Suprapubic skin (tissue), 4 donors: ENCODE measurements at places on chromosomes 1 and 21. TPM values are rescaled to one million over a fixed set of nuclear protein-coding genes. Genes with fewer than 3 reads are reported as not detected.

TIAM1 gene
- total RNA-seq: 71.9 TPM

PDC gene
- total RNA-seq: not detected

ABCA4 gene
- 4.3 TPM for total RNA-seq

CLDN8 gene
- total RNA-seq: 35.9 TPM

IGSF3 gene
- total RNA-seq: 57.6 TPM

OR2L2 gene
- not detected for total RNA-seq

TFF1 gene
- total RNA-seq: not detected

DNA sequence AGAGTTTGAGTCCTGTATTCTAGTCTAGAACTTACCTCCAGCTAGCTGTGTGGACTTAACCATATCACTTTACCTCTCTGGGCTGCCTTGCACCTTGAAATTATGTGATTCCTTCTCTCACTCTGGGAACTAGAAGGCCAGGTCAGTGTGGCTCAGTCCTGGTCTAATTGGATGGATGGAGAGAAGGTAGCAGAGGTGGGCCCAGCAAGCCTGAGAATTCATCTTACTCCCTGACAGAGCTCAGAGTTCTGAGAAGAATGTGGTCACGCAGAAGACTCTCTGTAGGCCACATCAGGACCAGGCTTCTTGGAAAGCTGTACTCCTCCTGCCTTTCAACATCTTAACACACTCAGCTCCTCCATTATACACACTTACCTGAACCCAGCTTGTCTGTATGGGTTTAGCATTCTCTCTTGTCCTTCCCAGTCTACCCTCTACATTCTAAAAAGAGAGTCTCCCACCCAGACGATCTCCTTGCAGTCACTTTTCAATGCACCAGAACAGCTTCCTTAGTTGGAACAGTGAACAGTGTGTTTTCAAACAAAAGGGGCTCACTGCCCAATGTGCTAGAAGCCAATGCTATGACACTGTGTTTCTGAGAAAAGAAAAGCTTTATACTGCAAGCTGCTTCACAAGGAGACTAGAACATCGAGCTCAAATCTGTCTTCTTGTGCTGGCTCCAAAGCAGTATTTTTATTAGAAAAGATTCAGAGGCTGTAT lies 60.5 kb downstream of the CAPN9 start:
- no peak for DNase-seq

DNA sequence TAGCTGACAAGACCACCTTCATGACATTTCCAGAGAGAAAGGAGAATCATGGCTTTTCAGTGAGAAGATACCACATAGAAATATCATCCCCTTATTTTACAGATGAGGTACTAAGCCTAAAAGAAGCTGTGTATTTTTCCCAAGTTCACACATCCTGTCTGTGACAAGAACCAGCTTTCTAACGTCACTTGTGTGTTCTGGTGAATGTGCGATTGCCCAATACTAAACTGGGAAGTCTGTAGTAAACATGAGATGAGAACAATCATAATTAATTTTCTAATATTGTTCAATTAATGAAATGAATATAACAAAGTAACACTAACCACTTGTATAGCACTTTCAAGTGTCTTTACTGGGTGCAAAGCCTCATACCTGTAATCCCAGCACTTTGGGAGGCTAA lies 46.0 kb downstream of the PTGER3 start:
- DNase-seq: no peak

- no peak for DNase-seq
Observed at GRCh38 chr1:21610027-21610426, 59.1 kb downstream of the RAP1GAP start.

DNA sequence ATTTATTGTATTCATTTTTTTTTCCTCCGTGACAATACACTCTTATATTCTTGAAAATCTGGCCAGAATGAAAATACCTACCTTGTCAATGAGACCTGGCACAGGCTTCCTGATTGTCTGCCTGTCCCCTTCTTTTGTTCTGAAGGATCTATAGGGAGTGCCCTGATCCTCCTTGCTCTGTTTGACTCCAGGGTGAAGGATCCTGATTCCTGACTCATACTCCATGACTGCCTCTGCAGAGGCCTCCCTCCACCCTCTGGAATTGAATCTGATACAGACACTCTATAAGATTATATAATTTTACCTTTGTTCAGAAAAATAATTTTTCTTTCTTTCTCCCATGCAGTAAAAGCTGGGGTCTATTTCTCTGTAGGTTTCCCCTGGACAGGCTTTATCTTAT lies 116.2 kb downstream of the HMCN1 start:
- DNase-seq: no peak

- no peak for DNase-seq
Observed at GRCh38 chr1:46072975-46073374, 59.5 kb downstream of the PIK3R3 start.

DNA sequence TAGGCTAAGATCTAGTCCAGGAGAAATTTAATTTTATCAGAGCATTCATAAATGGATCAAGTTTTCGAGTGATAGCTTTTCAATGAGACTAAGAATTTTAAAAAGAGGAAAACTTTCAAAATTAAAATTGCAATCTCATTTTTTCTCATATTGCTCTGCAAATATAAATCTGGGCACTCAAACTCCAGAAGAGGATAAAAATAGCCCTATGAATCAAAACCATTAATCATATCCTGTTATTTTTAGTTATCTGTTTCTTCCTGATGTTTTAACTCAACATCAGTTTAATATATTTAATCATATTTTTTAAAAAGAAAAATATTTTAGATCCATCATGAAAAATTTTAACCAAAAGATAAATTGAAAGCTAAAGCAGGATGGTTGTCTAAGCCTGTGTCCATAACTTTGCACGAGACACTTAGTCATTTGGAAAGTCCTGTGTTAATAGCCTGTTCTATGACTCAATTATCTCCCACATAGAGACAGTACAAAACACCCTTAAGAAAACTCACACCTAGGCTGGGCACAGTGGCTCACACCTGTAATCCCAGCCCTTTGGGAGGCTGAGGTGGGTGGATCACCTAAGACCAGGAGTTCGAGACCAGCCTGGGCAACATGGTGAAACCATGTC lies 17.1 kb upstream of the PRRC2C start:
- DNase-seq: no peak

GRCh38 chr21:45607021-45607908 lies 36.3 kb upstream of the PCBP3 start:
- peak; percentile 7 for DNase-seq

DNA sequence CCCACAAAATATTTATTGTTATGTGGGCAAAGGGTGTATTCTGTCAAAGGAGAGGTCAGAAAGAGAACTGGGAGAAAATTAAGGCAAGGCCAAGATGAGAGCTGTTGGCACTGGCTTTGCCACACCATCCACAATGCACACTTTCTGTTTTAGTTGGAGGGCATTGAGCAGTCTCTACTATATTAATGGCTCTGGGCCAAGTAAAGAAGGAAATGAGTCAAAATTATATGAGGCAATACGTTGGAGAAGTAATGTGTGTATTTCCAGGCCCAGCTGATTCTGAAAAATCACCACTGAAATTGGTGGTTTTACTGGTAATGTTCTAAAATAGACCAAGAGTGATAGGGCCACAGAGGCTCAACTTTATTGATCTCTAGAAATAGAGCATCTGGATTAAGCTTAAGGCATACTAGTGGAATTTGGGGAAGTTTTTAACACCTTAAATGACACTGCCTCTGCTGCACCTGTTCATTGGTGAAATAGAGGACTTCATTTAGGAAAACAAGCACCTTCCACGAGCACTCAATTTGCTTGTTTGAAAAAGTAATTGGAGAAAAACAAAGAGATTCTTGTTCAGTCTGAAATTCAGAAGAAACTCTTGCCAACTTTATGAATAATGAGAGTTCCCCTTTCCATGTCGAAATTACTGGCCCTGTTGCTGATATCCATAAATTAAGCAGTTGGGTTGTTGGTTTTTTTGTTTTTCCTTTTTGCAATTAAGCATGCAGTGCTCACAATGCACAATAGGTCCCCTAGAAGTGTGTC lies 424.9 kb downstream of the ADGRL2 start:
- DNase-seq: no peak

- no peak for DNase-seq
Observed at GRCh38 chr1:246151796-246152434, 355.2 kb downstream of the SMYD3 start.

DNA sequence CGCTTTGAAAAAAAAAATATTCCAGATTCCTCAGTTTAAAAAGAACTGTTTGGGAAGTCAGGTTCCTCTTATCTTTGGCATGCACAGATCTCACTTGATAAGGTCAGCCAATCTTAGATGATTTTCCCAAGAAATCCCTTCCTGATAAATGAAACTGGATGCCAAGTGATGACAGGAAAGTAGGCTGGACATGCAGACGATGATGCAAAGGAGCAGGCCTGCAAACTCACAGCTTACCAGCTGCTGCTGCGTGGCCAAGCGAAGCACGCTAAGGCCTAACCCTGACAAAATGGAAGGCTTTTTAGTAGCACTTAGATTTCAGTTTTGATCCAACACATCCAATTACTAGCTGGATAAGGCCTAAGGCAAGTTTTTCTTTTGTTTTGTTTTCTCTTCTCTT lies 10.1 kb downstream of the TADA1 start:
- no peak for DNase-seq

GRCh38 chr1:229671310-229671709 lies 45.3 kb downstream of the URB2 start:
- no peak for DNase-seq

GRCh38 chr1:17248781-17249180 lies at the start of gene PADI3:
Gene PADI3, plus strand, starts transcription at chr1:17249098. Its CDS starts 40 bp downstream, at chr1:17249138.
- no peak for DNase-seq

DNA sequence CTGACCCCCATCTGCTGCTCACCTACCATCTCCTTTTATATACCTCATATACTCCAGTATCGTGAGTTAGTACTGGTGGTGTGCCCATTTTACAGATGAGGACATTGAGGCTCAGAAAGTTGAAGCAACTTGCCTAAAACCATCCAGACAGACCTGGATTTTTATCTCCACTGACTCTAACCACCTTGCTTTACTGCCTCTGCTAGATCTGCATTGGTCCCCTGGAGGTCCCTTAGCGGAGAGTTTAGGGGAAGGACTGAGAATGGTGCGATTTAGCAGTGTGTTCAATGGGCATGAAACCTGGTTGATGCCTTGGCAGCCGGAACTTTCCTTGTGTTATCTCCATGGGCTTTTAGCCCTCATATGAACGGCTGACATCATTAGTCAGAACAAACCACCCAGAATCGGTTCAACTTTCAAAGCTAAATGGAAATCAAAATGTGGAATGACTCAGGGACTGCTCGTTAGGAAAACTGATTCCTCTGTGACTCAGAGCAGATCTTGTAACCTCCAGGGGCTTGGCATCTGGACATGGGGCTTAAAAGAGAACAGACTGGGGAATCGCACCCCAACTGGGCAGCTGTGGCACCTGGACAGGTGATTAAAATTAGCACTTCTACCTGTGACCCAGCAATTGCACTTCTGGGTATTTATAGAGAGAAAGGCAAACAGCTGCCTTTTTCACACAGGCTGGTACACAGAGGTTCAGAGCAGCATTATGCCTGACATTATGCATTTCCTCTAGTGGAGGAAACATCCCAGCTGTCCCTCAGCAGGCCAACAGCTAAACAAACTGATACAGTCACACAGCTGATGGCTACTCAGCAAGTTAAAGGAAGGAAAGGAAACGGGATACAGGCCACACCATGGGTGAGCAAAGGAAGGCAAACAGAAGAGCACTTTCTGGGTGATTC lies 25.3 kb downstream of the TMEM51 start:
- DNase-seq: no peak

DNA sequence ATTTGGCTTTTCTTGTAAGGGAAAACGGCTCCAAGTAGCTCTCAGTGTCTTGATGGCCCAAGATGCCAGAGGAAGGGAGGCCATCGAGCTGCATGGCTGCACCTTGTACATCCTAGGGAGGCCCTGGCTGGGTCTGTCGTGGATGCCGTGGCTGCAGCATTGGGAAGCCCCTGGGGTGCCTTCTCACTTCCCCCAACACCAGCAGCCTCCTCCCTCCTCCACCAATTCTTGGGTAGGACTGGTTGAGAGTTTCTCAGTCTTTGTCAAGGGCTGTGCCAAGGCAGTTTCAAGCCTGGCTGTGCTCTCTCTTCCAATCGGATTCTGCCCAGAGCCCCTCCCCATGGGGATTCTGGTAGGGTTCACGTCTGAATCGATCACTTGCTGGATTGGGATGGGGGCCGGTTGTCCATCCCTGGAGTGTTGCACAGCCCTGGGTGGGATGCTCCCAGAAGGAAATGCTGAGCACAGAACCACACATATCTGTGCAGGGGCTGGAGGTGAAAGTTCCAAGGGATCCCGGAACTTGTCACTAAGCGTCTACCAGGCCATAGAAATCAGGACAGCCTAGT lies 14.0 kb upstream of the SPSB1 start:
- no peak for DNase-seq

DNA sequence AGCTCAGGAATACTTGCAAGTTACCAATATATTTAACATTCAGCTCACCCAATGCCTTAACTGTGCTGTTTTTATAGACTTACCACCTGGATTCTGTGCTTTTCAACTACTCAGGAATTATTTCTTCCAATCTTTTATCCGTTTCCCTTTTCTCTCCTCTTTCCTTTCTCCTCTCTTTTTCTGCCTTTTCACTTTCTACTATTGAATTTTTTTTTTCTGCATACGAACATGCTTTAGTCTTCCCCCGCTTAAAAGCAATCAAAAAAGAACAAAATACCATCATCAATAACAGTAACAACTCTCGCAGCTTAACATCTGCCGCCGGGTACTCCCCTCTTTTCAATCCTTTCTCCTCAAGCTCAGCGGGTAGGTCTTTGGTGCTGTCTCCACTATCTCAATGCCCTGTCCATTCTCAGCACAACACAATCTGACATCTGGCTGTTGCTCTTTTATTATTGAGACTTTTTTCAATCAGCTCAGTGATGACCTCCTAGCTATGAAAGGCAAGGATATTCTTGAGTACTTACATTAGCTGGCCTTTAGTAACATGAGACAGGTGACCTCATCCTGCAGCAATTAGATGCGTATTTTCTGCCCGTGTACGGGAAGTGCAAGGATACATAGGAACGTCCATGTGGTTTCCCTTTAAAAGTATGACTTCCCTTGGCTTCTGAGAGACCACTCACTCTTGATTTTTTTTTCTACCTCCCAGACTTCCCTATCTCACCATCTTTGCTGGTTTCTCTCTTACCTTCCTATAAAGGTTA lies 40.2 kb upstream of the SIPA1L2 start:
- DNase-seq: no peak

GRCh38 chr1:54498383-54499096 lies 49.5 kb upstream of the ACOT11 start:
- DNase-seq: no peak

DNA sequence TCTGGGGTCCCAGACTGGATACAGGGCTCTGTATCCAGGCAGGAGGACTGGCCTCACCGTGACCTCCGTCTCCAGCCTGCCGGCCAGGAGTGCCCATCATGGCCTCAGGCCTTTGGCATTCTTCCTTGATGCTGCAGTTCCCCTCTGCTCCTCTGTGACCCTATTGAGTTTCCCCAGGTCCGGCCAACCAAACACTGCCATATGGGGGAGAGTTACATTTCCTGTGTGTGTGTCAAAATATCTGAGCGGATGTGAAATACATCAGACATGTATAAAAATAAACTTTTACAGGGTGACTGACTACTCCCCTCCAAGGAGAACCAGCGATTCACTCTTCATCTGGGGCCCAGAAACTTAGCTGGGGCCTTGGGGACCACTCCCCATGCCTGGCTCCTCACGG lies 10.2 kb upstream of the UBL4B start:
- no peak for DNase-seq

GRCh38 chr1:180849031-180849775 lies 63.5 kb upstream of the KIAA1614 start:
- DNase-seq: no peak

GRCh38 chr1:235160383-235160956 lies 580 bp downstream of the RBM34 start:
- DNase-seq: no peak
